NCI-H82 (cell line): ENCODE measurements at places on chromosomes 3 and 15.
A peak's percentile ranks its signal among the peaks of the same experiment; 100 is the strongest.

DNA sequence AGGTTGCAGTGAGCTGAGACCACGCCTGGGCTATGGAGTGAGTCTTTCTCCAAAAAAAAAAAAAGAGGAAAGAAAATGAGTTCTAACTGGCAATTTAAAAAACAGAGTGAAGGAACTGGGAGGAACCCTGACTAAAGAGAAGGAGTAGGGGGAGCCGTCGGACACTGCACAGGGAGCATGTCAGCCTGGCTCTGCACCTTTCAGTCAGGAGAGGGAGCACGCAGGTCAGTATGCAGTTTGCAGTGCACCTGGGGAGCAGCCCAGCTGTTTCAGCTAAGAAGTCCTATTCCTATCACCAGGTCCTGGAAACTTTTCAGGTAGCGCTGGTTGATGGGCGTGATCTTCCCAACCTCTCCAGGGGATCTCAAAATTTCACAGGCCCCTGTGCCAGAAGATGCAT is 14.9 kb upstream of the ZXDC start:
- peak; percentile 23 for DNase-seq

GRCh38 chr15:78507831-78508160 is 419 bp downstream of the HYKK start:
- peak; percentile 53 for DNase-seq

DNA sequence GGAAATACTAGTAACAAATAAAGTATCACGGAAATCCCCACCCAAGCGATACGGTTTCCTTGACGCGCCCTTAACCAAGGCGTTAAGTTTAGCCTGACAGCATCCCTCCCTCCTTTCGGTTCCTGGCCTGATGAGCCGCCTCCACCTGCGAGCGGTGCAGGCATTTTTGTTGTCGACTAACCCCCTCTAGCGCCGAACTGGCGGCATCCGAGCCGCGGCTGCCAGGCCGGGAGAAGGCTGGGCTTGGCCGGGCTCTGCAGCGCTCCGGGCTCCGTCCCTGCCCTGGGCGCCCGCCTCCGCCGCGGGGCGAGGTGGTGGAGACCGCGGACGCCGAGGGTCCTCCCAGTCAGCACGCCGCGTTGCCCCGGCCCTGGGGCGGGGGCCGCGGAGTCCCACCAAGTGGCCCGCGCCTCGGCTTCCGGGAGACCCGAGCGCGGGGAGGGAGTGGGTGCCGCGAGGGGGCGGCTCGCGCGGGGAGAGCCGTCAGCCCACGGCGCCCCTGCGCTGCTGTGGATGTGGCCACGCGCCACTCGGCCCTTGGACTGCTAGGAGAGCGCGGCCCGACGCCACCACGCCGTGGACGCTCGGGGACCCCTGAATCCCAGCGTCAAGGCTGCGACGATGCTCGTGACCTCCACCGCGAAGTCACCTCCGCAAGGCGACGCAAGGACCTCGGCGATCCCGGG is 1.1 kb upstream of the EPHA6 start:
- DNase-seq, result peak; percentile 91

DNA sequence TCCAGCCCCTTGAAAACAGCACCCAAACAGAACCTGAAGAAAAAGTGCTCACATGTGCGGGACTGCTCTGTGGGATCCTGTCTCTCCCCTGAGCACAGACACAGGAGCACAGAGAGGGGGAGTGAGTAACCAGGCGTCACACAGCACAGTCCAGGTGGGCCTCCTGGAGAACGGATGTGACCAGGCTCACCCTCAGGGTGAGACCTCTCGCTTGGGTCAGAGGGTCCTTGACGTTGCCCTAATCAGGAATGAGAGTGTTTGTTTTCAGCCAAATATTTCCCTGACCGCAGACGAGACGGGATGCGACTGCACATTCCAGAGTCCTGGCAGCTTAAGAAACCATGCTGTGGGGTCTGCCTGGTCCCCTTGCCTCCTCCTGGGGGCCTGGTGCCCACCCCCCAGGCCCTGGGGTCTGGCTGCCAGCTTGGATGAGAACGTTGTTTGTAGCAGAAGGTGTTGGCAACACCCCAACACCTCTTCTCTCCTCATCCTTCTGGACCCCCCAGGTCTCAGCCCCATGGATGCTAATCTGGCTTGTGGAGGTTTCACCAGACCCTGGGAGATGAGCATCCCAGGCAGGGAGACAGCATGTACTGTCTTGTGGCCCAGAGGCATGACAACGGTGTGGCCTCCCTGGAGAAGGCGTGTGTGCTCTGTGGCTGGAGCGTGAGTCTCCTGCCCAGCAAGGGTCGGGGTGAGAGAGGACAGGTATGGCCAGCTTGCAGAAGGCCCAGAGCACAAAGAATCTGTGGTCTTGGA is 42.1 kb upstream of the SLC6A6 start:
- DNase-seq, result no peak

DNA sequence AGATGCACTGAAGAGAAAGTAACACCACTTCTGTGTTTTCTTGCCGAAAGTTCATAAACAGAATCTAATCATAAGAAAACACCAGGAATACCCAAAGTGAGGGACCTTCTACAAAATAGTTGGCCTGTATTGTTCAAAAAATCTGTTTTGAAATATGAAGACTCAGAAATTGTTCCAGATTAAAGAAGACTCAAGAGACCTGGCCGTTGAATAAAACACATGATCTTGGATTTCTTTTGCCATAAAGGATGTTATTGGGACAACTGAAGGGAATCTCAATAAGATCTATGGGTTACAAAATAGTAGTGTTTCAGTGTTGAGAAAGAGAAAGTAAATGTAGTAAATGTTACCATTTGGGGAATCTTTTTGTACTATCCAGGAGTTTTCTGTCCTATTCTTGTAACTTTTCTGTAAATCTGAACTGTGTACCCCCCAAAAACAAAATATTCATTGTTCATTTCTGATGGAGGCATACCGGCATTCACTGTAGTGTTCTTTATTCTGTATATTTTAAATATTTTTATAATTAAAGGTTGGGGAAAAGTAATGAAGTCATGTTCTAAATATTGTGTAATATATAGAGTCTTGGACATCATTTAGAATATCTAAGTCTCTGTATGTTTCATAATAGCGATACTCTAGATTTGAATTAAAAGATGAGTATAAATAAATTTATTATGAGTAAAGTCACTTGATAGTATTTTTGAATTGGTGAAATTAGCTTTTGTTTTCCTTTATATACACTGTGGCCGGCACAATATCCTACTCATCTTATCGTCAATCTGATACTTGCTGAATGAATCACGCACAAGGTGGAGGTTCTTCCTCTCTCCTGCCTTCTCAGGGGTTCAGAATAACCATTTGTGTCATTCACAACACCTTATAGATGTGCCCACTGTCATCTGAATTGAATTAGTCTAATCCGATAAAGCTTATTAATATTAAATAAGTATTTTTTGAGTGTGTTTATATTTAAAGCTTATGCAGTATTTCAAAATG is 66.7 kb downstream of the TRAK1 start:
- no peak for DNase-seq

GRCh38 chr3:46942076-46942475 is 34.5 kb downstream of the CCDC12 start:
- DNase-seq, result no peak

- DNase-seq, result no peak
These were observed 8.4 kb downstream of the CERS3 start for GRCh38 chr15:100520132-100520921.

DNA sequence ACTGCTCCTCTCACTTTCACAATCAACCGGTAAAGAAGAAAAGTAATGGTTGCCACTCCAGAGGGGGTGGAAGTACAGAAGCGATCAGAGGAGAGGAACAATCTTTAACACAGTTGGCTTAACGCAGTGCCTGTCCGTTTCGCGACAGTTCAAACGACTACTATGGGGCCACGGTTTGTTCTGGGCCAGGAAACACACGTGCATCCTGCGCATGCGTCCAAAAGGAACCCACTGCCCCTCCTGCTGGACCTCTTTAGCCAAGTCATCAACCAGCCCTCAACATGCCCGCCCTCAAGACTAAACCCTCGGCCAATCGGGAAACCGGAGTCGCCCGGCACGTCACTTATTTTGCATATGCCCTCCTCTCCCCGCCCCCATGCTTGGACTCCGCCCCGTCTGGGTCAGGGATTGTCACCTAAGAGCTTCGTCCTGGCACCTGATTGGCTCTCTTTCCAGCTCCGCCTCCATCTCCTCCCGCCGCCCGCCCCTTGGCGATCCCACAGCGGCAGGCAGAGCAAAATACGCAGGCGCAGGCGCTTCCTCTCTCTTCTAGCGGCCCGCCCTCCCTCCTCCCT is 345 bp upstream of the CDV3 start:
- DNase-seq, result no peak

DNA sequence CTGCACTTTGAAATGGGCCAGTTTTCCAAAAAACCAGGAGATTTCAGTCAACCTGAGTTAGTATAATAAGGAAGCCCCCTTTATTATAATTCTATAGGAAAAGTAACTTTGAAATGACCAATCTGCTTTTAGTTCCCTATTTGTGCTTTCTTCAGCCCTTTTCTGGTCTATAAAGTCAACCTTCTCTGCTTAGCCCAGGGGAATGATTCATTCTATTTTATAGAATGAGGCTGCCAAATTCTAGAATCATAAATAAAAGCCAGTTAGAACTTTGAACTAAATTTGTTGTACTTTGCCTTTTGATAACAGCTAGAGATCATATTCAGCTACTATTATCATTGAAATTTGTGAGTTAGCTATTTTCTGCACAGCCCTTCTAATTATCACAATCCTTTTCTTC is 24.7 kb downstream of the CIP2A start:
- DNase-seq, result no peak

- DNase-seq, result no peak
These were observed 75.9 kb upstream of the RASGRF1 start for GRCh38 chr15:79166311-79166955.

- no peak for DNase-seq
These were observed 129.1 kb downstream of the ATP10A start for GRCh38 chr15:25733856-25734679.

- DNase-seq, result peak; percentile 65
These were observed 5.2 kb upstream of the PFN2 start for GRCh38 chr3:149975919-149976318.

DNA sequence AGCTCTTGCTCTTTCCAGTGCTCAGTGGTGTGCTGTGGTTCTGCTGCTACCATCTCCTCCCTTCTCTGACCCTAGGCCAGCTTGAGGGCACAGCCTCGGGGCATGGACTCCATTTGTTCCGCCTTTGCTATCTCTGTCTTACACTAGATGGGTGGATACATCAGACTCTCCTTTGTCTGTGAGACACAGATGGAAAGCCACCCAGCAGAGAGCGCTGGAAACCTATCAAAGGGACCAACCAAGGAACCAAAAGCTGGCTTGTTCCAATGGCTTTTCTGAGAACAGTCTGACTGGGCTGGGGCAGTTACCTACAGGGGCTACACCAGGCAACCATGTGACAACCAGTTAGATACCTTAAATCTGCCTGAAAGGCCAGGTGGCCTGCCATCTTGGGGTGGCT is 63.8 kb downstream of the NPTN start:
- no peak for DNase-seq

DNA sequence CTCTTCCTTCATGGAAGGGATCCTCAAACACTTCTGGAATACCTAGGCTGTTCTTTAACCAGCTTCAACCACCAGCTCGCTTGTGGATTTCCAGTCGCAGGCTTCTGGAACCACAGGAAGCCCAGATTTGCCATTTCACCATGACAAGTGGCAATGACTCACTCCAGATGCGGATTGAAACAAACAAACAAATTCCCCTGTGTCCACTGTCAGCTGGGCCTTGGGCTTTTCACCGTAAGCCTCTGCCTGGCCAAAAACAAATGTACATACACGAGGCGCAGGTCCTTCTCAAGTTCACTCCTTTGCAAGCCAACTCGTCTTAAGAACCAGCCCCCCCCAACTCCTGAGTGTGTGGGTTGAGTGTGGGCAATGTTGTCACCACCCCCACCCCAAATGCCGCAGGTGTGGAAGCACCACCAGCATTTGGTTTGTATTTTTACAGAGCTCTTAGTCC is 8.8 kb downstream of the BCL6 start:
- no peak for DNase-seq

DNA sequence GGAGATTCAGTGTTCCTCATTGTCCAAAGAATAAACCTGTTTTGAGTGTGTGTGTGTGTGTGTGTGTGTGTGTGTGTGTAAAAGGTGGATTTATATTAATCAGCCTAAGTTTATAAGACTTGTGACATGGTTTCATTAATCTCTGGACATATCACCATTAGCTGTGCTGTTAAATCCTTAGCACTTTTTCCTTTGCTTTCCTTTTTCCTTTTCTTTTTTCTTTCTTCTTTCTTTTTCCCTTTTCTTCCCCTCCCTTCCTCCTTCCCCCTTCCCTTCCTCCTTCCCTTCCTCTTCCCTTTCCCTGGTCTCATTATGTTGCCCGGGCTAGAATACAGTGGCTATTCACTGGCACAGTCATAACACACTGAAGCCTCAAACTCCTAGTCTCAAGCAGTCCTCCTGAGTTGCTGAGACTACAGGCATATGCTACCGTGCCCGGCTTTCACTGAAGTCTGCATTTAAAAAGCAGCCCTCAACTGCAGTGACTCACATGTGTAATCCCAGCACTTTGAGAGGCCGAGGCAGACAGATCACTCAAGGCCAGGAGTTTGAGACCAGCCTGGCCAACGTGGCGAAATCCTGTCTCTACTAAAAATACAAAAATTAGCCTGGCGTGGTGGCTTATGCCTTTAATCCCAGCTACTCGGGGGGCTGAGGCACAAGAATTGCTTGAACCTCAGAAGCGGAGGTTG is 28.6 kb upstream of the ITPKA start:
- DNase-seq, result no peak

DNA sequence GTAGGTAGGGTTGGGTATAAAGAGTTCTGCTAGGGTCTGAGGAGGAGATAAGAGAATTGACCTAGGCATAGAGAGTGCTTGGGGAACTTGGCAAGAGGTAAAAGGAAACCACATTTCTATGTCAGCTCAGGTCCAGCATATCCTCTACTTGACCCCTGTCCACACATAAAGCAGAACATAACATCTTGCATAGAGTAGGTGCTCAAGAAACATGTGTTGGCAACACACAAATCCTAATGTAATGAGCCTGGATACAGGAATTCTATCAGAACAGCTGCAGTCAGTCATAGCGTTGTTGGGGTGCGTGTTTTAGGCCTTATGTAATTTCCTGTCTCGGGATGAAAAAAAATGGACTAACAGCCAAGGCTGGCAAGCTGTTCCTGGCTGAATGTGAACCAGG is 35.0 kb upstream of the PLCL2 start:
- no peak for DNase-seq
